ENCODE measurements at places on chromosomes 1 and 21.

GRCh38 chr1:216535059-216535458 is 111.8 kb upstream of the USH2A start:
- DNase-seq = no peak

- no peak for DNase-seq
These were observed 42.7 kb downstream of the ATP5PF start for GRCh38 chr21:25691976-25692375.

DNA sequence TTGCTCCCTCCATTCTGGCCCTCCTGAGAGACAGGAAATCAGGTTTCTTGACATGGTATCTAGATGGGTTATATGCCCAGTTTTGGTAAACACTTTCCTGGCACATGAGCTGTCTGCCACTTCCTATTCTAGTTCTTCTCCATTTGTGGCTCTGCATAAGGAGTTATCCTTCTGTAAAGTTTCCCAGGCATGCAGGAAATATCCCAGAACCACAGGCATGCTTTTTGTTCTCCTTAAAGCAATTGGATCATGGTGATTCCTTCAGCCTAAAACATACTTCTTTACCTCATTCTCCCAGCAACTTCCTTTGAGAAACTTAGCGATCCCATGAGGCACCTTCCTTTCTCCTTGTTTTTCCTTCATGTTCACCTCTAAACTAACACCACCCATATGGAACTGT is 199.8 kb downstream of the CRB1 start:
- DNase-seq = no peak

GRCh38 chr1:46394108-46394871 is at the start of gene FAAH:
TSS of gene FAAH (plus strand) at chr1:46394317. CDS start at chr1:46394349, 32 bp downstream.
- no peak for DNase-seq

- DNase-seq = no peak
These were observed 19.1 kb upstream of the KIAA1614 start for GRCh38 chr1:180893614-180894013.

DNA sequence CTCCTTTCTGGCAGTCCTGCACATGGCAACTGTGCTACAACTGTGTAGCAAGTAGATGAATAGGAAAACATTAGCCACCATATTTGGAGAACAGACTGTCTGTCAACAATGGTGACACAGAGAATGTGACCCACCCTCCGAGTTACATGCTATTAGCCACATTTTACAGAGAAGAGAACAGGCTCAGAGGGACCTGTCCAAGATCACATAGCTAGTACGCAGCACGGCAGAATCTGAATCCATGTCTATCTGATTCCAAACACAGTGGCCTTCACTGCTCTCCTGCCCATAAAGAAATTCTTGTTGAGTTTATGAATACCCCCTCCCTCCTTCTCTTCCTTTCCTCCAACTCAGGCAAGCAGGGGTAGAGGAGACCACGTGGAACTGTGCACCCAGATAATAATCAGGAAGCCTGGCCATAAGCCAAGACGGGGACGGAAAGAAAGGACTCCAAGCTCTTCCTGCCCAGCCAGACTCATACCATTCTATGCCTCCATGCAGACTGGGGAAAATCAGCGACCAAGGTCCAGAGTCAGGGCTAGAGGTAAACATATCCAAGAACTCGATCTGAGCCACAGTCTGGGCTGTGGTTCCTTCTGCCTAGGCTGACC is 78.8 kb downstream of the TRABD2B start:
- DNase-seq = no peak

DNA sequence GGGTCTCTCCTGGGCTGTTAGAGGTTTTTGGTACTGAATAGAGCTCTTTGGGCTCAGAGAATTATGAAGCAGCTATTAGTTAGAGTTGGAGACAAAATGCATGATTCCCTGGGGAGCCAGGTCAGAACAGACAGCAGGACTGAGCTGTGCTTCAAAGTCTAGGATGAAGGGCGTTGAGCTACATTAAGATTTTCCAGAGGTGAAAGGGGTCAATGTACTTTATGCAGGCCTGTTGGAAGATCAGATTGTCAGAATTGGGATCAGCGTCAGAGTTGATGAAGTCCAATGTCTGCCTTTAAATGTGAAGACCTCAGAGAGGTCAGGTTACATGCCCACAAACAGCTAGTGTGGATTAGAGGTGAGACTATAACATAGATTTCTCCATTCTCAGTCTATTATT is 53.8 kb downstream of the RGS5 start:
- no peak for DNase-seq

GRCh38 chr1:209103092-209103491 is 480.4 kb upstream of the CAMK1G start:
- no peak for DNase-seq

- DNase-seq = no peak
These were observed 110.6 kb downstream of the HS2ST1 start for GRCh38 chr1:87024936-87025540.

GRCh38 chr1:75908717-75909152 is 23.5 kb downstream of the ASB17 start:
- no peak for DNase-seq

DNA sequence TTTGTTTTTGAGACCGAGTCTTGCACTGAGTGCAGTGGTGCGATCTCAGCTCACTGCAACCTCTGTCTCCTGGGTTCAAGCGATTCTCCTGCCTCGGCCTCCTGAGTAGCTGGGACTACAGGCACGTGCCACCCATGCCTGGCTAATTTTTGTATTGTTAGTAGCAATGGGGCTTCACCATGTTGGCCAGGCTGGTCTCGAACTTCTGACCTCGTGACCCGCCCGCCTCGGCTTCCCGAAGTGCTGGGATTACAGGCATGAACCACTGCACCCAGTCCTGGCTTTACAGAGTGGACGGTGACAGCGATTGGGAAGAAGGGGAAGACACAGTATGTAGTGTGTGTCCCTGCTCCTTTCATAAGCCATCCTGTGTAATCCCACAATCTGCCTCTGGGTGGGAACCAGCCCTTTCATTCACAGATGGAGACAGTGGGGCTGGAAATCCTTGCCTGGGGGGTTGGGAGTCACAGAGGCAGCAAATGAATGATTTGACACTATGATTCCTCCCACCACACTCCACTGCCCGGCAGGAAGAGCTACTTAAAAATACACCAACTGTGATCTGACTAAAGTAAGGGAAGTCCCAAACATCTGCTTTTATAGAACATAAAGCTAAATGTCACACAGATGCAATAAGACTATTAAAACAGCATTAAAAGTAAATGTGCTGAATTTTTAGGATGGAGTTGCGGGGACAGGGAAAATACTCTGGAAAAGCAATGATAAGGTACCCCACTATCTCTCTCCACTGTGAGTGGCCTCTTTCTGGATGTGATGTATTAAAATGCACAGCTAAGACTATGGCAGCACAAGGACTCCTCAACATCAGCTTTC is 4.5 kb downstream of the PARP1 start:
- no peak for DNase-seq

DNA sequence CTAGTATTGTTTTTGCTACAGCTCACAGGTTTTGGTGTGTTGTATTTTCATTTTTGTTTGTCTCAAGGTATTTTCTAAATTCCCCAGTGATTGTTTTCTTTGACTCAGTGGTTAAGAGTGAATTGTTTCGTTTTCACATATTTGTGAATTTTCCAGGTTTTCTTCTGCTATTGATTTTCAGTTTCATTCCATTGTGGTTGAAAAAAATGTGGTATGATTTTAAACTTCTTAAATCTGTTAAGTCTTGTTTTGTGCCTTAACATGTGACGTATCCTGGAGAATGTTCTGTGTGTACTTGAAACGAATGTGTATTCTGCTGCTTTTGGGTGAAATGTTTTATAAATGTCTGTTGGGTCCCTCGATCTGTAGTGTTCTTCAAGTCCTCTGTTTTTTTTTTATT is 117.9 kb downstream of the KIF26B start:
- no peak for DNase-seq

GRCh38 chr1:7346070-7346596 is 425.0 kb upstream of the VAMP3 start:
- no peak for DNase-seq

DNA sequence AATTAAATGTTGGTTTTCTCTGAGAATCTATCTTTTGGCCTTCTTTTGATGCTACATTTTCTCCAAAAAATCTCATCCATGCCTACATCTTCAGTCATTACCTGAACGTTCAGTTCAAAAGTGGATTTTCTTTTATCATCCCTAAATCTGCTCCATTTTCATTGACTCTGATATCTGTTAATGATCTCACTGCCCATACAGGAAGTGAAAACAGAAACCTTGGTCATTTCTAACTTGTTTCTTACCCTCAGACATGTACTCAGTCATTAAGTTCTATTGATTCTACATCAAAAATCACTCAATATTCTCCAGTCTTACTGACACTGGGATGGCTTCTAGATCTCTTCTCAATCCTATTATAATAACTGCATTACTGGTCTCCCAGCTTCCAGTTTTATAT is 22.7 kb downstream of the PRKACB start:
- no peak for DNase-seq

DNA sequence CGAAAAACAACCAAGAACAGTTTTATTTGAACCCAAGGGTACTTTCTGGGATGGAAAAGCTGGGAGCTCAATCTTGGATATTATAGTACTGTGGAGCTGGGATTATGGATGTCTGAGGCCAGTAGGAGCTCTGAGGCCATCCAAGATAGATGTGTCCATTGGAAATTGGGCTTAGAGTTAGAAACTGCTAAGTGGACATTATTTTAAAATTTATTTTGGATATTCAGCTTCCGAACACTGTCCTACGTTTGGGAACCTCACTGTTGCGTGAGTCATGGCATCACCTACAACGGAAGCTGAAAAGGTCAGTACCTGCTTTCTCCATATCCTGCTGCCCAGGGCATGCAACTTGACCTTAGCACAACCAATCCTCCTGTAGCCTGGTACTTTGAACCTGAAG is 61.0 kb downstream of the RYR2 start:
- no peak for DNase-seq

GRCh38 chr1:235783148-235783776 is 83.4 kb downstream of the LYST start:
- DNase-seq = no peak

DNA sequence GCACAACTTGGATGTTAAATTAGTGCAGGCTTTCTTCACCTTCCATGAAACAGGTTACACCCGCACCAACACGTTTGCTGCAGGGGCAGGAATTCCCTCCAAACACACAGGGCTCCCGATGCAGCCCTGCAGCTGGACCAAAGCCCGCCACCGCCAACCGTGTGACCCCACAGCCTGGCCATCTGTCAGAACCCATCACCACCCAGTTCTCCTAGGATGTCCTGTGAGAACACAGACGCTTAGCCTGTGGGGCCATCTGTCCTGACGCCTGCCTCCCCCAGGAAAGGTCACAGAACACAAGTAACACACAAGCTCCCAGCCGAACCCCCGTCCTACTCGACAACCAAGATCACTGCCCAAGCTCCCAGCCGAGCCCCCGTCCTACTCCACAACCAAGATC is 108.1 kb downstream of the NPHP4 start:
- no peak for DNase-seq

DNA sequence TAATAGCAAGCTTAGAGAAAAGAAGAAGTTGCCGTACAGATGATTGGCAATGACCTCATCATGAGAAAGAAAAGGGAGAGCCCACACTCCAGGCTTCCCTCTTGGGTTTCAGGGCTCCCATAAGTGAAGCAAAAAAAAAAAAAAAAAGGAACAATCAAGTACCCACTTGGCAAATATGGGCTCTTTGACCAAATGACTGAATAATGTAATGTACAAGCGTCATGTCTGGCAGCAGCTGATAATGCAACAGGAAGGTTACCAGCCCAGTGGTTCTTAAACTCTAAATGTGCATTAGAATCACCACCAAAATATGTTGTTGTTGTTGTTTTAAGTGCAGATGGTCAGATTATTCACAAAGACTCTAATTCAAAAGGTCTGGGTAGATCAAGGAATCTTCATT is 13.5 kb downstream of the TNFSF4 start:
- no peak for DNase-seq

GRCh38 chr1:217336724-217337123 is 294.2 kb downstream of the GPATCH2 start:
- DNase-seq = no peak

- DNase-seq = no peak
These were observed 198.5 kb upstream of the FMN2 start for GRCh38 chr1:239893127-239893731.

DNA sequence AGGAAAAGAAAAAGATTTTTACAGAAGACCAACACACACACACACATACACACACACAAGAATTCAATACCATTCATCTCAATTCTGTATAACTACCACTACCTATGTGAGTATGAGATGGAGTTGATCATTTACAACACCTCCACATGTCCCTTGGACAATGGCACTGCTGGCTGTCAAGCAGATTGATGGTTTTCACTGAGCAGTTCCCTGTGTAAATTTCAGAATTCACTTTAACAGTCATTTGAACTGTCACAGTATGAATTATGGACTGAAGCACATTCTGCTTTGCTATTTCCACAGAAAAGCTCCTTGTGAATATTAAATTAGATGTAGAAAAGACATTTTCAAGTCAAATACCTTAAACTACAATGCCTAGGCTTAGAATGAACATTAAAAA is 14.3 kb downstream of the KCNT2 start:
- DNase-seq = no peak

DNA sequence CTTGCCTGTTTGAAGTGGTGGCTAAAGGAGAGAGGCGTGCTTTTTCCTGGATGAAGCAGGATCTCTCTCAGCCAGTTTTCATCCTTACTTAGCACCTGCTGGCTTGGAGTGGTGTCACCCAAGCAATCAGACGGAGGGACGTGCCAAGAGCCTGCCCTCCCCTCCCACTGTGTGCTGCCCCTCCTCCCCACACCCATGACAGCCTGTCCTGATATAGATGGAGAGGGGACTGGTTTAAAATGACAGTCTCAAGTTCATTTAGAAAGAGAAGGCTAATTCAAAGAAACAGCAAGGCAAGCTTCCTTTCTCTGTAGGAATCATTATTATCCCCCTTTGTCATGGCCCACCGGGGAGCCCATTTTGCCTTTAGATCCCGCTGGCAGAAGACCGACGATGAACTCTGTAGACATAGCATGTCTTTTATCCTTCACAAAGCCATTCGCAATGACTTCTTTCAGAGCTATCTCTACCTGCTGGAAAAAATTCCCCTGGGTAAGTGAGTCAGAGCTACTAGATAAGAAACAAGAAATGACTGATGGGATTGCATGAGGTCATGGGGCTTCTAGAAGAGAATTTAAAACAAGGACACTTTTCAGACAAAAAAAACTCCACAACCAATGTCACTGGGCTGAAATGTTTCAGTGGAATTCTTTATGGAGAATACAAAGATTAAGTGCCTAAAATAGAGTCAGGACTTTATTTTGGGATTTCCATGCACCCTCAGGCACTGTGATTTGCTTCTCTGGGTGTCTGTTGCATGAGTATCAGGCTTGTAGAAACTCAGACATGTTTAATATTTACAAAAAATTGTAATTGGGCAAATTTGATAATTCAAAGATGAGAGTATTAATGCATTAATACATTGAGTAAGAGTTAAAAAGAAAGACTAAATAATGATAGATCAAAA is at the start of gene NTMT2:
NTMT2 (plus strand) TSS at position 190 of the 907 bp plus-strand sequence; CDS start at position 339, 149 bp downstream.
- DNase-seq = no peak

- DNase-seq = no peak
These were observed 838 bp upstream of the DISP1 start for GRCh38 chr1:222813866-222814535.

GRCh38 chr1:37071829-37072228 is 37.5 kb upstream of the GRIK3 start:
- DNase-seq = no peak

GRCh38 chr1:199064971-199065370 is 426.1 kb downstream of the PTPRC start:
- DNase-seq = no peak
